ENCODE measurements at places on chromosomes 4 and X.

- no peak for DNase-seq
These were observed 637.2 kb upstream of the CPEB2 start for GRCh38 chr4:14364953-14365536.

- no peak for DNase-seq
These were observed 25.7 kb downstream of the RNF128 start for GRCh38 chrX:106752101-106752678.

- DNase-seq = no peak
These were observed 850 bp downstream of the IGBP1 start for GRCh38 chrX:70134116-70134477.

- no peak for DNase-seq
These were observed 58.9 kb upstream of the PGM2 start for GRCh38 chr4:37767546-37767945.

DNA sequence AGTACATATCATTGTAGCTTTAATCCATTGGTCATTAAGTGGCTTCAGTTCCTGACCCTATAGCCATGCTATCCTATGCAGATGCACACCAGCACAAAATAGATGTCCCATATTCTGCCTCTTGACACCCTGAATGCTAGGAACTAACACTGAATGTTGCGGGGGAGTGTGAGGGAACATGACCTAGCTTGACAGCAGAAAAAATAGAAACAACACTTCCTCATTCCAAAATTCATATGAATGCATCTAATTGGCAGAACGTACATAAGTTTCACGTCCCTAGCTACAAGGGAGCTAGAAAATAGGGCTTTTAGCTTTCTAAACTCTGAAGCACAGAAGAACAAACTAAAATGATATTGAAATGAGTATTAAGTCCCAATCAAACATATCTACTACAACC lies 14.4 kb upstream of the DCAF8L1 start:
- no peak for DNase-seq

Measured in stimulated activated naive CD4-positive, alpha-beta T cell (primary cell).